CD8-positive, alpha-beta T cell (primary cell): ENCODE measurements at places on chromosomes 2 and 18.

DNA sequence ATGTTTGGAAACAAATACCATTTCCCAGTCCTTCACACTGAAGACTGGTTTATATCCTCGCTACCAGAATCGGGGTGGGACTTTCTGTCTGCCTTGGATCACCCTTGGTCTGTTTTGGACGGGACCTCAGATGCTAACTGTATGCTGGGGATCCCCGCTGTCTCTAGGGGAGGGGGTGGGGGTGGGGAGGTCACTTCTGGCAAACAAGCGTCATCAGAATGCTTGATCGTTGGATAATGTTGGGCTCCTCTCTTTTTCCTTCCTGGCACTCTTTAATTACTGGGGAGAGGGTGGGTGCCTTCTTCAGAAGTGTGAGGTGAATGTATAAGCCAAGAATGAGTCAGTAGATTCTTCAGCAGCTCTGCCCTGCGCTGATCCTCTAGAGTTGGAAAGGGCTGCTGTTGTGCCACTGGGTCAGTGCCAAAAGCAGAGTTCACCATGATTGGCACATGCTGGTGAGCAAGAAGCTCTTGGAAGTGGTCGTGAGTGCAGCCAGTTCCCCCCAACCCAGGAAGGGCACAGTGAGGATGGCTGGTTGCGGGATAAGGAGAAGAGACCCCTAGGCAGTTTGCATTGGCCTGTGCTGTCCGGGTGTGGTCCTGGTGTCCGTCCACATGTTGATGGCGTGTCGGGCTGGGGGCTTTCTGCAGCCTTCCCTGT lies 32.2 kb downstream of the DGKD start:
- DNase-seq, result peak; percentile 69

- DNase-seq, result no peak
Measured at GRCh38 chr2:195610717-195611116, 46.3 kb upstream of the SLC39A10 start.

GRCh38 chr18:57107140-57107832 lies 39.6 kb upstream of the BOD1L2 start:
- no peak for DNase-seq

DNA sequence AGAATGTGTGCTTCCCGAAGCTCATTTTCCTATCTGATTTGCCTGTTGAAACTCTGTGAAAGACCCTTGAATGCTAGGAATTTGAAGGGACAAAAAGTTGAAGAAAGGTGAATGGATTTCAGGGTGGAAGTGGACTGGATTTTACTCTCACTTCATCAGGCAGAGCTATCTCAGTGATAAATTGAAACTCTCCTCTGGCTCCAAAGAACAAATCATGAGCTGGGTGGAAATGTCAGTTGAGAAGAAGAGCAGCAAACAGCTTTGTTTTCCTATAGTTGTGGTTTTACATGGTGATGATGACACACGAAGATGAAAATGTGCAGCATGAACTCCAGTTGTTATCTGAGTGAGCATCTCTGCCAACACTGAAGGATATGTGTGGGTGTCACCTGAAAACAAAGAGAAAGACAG lies 34.4 kb downstream of the CD28 start:
- peak; percentile 53 for DNase-seq

DNA sequence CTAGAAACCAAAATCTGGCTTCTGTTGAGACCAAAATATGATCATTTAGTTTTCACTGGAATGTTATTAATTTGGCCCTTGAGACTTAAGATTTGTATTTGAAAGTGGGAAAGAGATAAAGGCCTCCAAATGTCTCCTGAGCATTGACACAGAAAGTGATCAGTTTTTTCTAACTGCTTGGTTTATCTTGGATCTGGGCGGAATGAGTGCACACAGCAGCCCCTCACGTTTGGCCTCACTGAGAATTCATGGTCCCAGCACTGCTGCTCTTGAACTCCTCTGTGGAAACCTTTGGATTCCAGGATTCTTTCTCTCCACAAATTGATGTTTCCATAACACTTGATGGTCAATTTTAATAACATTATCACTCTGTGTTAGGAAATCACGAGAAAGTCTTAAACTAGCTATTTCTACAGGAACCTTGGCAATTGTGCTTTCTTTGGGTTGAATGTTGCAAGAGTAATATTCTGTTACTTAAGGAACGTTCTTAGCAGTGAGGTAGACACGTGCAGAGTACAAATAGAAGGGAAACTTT lies 180.3 kb upstream of the BCL2L11 start:
- DNase-seq, result no peak

GRCh38 chr2:5433855-5434254 lies 258.3 kb upstream of the SOX11 start:
- DNase-seq, result no peak

- no peak for DNase-seq
Measured at GRCh38 chr2:59303272-59303671, 1062.1 kb upstream of the FANCL start.

GRCh38 chr2:144137705-144138428 lies 382.1 kb downstream of the ZEB2 start:
- no peak for DNase-seq

- DNase-seq, result no peak
Measured at GRCh38 chr2:182170341-182170740, 184.7 kb downstream of the PPP1R1C start.

DNA sequence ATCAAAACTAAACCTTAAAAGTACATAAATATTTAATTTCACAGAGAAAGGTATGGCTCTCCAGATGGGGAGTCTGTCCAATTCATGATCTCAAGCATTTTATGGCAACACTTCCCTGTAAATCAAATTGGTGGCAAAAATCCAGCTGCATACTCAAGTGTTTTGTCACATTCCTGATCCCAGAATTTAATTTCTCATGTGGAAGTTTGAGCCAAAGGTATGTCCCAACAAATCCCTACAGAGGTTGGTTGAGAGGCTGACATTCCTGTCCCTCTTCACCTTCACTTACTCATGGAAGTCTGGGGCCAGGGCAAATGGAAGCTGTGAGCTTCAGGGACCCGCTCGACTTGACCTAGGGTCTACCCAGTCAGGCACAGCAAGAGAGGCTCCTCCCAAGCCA lies 17.7 kb downstream of the KLF7 start:
- no peak for DNase-seq

GRCh38 chr2:159070235-159070634 lies 101.8 kb downstream of the TANC1 start:
- no peak for DNase-seq

DNA sequence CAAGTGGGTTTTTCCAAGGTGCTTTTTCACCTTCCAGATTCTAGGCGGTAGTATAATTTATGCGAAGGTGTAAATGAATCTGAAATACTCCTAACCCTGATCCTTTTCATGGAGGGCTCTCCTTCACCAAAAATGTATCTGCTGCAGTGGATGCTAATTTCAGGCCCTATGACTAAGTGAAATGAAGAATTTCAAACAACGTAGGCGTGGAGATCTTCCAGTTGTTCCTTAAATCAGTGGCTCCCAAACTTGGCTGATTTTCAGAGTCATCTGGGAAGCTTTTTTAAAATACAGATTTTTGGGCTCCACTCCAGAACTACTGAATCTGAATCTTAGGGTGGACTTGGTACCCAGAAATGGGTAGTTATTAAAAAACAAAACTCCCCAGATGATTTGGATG lies 5.5 kb downstream of the GCKR start:
- DNase-seq, result no peak

GRCh38 chr2:20425884-20426283 lies 21.0 kb upstream of the RHOB start:
- no peak for DNase-seq

- DNase-seq, result no peak
Measured at GRCh38 chr2:97957432-97958183, 38.1 kb downstream of the TMEM131 start.

DNA sequence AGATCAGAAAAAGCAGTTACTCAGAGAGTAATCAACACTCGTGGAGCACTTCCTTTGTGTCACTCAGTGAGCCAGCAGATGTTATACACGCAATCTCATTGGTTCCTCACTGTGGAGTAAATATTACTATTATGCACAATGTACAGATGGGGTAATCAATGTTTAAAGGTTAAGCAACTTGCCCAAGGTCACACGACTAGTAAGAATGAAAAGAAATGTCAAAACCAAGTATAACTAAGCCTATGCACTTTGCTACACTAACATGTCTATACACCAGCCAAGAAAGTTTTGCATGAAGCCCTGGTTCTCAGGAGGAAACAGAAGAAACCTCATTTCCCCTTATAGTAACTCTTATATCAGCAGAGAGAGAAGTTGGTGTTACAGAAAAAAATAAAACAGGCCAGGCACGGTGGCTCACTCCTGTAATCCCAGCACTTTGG lies 5.4 kb downstream of the METTL21A start:
- no peak for DNase-seq

DNA sequence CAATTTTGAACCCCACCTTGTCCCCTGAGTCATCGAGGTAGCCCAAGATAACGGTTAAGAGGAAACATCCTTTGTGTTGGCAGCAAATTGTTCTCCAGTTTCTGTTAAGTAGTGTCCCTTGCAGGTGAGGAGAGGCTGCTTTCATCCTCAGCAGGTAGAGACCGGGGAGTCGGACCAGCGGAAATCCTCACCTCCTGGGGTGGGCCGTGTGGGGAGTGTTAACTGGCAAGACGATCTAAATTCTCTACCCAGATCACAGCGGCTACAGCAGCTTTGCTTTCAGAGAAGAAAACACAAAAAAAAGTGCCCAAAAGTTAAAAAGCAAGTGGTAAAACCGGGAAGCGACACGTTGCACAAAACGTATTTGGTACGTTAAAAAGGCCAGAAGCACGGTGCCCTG lies 63.2 kb downstream of the ADI1 start:
- no peak for DNase-seq

DNA sequence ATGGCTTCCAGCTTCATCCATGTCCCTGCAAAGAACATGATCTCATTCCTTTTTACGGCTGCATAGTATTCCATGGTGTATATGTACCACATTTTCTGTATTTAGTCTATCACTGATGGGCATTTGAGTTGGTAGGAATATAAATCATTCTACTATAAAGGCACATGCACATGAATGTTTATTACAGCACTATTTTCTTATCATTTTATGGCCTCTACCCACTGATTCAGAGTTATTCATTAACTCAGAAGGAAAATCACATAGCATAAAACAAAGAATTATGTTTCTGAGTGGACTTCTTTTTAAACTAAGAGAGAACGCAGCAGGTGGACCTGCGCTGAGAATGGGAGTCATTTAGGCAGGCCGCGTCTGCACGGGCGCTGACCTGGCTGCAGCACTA lies 619.6 kb downstream of the FBXO15 start:
- no peak for DNase-seq

DNA sequence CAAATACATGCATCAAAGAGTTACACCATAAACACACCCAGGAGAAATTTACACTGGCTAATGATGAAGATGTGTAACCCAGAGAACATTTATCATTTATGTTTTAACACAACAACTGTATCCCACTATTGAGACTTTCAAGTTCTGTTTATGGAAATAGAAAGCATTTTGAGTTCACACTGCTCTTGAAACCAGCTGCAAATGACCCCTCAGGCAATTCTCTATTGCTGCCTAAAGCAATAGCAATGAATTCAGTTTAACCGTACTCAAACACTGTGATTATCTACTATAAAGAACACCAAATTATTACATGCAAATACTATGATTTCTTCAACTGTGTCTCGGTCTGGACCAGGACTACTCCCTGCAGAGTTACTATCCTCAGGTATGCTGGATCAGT lies 452.7 kb upstream of the NRXN1 start:
- DNase-seq, result no peak

- DNase-seq, result no peak
Measured at GRCh38 chr2:222833410-222833809, 27.4 kb upstream of the ACSL3 start.

- DNase-seq, result no peak
Measured at GRCh38 chr2:23620841-23621341, 235.9 kb downstream of the KLHL29 start.

GRCh38 chr18:45626330-45627203 lies 11.3 kb downstream of the SLC14A2 start:
- no peak for DNase-seq

DNA sequence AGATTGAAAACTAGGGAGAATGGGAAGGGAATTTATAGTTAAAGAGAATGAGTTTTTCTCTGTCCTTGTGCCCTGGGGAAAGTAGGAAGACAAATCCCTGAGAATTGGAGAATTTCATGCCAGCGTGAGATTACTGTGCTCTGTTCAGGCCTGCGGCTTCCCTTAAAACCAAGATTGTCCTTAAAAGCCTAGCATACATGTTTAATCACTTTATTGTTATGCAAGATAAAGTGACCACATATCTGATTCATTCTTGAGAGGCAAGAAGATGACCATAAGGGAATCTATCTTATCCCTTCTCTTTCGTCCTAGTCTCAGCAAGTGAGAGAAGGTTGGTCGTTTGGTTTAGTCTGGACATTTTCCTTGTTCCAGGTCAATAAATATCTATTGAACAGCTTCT lies 75.9 kb downstream of the ADCYAP1 start:
- no peak for DNase-seq

DNA sequence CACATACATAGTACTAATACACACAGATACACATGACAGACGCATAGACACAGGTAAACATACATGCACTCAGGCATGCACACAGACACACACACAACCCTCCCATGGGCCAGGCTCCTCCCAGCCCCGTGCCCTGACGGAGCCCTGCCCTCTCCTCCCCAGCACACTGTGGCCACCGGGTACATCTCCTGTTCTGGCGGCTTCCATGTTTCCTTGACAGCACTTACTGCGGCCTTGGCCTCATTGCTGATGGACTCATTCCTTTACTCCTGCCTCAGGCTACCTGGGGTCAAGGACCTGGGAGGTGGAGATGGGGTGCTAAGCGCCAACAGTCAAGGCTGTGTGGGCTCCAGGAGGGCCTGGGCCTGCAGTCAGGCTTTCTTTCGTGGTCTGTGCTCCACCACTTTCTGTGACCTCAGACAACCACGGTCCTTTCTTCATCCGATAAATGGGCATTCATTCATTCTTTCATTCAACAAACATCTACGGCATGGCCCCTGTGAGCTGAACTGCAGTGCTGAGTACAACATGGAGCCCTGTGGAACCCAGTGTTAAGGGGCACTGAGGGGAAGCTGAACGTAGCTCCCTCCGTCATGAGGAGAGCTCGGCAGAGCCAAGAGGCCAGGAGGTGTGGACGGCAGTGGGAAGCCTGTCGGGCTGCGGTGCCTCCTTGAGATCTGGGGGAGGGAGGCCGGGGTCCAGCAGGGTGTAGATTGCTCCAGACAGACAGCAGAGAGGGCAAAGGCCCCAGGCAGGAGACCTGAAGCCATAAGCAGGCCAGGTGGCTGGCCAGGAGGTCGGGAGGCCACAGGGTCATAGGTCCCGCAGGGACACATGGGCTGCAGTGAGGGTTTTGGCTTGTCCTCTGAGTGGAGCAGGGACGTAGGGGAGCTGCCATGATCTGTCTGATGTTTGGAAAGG lies 190.4 kb upstream of the HDAC4 start:
- DNase-seq, result no peak

- no peak for DNase-seq
Measured at GRCh38 chr2:230627806-230628724, 84.6 kb upstream of the CAB39 start.

DNA sequence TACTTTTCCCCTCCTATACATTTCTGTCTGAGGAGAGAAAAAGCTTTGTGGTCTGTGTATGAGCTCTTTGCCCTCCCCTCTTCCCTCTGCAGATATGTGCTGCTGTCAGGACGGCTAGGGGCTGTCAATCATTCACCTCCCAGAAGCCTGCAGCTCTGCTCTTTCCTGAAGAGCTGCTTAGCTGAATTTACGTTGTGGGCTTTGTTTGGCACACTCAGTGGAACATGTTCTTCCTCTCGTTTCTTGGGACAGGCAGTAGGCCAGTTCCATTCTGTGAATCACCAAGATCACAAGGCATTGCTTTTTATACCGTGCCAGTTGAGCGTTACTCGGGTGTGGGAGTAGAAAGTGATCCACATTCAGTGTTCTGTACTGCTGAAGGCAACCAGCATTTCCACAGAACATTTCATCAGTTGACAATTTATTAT lies 136.7 kb downstream of the LAMA3 start:
- DNase-seq, result peak; percentile 18

- no peak for DNase-seq
Measured at GRCh38 chr2:95303191-95303919, 6.2 kb downstream of the KCNIP3 start.
